ENCODE measurements at places on chromosomes 13 and 19.

DNA sequence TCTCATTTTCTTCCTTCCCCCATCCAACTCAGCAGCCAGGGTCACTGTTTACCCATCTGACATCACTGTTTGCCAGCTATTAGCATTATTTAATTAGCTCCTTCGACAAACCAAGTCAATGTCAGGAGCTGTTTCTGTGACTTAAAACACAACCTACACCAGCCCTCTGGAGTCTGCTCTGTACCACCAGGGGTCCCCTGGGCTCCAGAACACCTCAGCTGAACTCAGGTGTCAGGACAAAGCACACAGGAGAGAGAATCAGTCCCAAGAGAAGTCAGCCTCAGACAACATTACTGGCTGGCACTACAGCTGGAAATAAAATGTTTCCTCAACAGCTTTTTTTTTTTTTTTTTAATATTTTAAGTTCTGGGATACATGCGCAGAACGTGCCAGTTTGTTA, 45.1 kb downstream of the DCLK1 start:
- no peak for DNase-seq

- no peak for DNase-seq
Observed at GRCh38 chr13:23381866-23382265, 51.6 kb downstream of the SACS start.

DNA sequence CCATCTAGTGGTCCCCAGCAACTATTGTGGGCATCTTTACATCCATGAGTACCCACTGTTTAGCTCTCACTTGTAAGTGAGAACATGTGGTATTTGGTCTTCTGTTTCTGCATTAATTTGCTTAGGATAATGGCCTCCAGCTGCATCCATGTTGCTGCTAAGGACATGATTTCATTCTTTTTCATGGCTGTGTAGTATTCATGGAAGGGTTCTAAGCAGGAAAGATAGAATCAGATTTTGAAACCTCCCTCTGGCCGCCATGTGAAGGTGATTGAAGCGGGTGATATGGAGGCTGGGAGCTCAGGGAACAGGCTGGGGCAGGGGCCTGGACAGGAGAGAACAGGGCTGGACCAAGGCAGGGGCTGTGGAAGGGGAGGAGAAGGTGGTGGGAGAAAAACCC, 20.1 kb downstream of the LTBP4 start:
- DNase-seq, result no peak

- DNase-seq, result no peak
Observed at GRCh38 chr13:33213797-33214196, 71.8 kb downstream of the STARD13 start.

GRCh38 chr19:8515317-8515716, 1.4 kb upstream of the ZNF414 start:
- DNase-seq, result no peak

GRCh38 chr13:109647053-109647452, 139.3 kb downstream of the IRS2 start:
- DNase-seq, result no peak

GRCh38 chr13:47555235-47555634, 445.8 kb downstream of the SUCLA2 start:
- DNase-seq, result no peak

- no peak for DNase-seq
Observed at GRCh38 chr19:38723990-38724854, 20.1 kb downstream of the CAPN12 start.

DNA sequence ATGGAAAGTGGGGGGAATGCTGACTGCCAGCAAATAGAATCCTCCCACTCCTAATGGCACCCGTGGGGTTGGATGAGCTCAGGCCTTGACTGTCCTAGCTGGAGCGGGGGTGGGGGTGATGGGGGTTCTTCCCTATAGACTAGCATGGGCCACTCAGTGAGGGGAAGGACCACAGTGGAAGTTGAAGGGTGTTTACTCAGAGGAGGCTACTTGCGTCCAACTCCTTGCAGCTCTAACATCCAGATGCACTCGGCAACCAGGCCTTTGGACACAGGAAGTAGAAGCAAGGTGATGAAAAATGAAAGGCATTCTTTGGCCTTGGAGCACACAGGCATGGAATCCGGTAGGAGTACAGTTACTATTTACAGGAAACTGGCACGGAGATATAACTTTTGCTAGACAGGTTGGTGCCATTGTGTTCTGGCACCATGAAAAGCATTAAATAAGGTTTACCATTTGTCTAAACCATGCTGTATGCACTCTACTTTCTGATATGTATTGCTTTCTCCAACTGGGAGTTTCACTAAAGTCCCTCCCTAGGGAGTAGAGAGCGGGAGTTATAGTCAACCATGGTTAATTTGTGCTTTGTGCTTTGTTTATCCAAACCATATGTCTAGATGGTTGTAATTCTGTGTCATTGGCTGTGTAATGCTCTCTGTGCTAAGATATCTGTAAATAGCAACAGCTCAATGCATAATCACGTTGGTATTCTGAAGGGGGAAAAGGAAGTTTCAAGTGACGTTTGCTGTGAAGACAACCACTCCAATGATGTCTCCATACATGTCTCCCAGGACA, 125.3 kb downstream of the TSHZ3 start:
- no peak for DNase-seq

GRCh38 chr19:58572026-58572817, 913 bp downstream of the MZF1 start:
- DNase-seq, result no peak

DNA sequence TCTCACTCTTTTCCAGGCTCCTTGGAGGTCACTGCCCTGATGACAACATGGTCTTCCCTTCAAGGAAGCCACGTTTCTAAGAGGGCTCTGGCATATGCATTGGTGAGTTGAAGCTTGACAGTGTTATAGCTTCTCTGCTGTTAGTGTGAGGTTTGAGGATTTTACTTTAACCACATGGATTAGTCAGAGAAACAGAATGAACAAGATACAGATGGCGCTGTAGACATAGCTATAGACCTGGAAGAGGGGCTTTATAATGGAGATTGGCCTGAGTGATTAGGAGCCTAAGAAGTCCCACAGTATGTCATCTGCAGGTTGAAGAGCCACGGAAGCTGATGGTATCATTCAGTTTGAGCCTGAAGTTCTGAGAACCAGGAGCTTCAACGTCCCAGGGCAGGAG, 18.4 kb upstream of the URI1 start:
- no peak for DNase-seq

DNA sequence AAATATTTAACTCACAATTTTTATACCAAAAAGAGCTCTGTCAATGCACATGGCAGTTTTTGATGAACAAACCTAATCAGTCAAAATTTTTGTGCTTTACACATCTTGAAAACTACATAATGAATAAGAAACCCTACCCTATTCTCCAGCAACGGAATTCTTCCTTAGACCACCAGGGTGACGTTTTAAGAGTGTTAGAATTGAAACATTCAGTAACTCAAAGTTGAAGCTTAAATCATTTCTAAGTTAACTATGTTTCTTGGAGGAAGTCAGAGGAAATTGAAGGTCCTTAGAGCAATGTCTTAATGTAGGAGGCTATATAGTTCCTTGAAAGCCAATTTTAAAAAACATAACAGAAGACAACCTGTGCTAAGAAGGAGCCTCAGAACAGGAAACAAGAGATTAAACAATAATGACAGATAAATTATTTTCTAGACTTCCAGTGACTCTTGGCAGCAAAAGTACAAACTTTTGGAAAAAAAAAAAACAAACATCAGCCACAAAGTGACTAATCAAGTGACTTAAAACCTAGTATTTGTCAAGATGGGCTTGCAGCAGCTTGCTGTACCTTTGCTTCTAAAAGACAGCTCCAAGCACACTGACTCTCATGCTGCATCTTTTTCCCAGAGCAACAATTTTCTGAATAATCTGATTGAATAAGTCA, 6.2 kb downstream of the SPRY2 start:
- DNase-seq, result no peak

GRCh38 chr13:31037874-31038500, 105.5 kb downstream of the TEX26 start:
- DNase-seq, result no peak

GRCh38 chr19:55687281-55688201, 12.5 kb downstream of the EPN1 start:
- no peak for DNase-seq

DNA sequence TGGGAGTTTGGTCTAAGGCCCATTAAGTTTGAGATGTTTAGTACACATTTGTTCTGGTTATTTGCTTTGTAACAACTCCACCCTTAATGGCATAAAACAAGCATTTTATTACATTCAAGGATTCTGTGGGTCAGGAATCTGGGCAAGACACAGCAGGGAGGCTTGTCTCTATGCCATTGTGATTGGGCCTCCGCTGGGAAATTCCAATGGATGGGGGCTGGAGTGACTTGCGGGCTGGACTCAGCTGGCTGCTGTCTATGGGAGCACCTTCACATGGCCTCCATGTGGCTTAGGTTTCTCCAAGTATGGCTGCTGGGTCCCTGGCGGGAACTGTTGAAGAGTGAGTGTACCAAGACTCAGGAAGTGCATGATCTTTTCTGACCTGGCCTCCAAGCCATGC, 159.0 kb downstream of the PAN3 start:
- no peak for DNase-seq

- DNase-seq, result no peak
Observed at GRCh38 chr19:3275583-3276340, 51.3 kb downstream of the CELF5 start.

- DNase-seq, result no peak
Observed at GRCh38 chr19:41861116-41861768, 1.2 kb downstream of the RPS19 start.

DNA sequence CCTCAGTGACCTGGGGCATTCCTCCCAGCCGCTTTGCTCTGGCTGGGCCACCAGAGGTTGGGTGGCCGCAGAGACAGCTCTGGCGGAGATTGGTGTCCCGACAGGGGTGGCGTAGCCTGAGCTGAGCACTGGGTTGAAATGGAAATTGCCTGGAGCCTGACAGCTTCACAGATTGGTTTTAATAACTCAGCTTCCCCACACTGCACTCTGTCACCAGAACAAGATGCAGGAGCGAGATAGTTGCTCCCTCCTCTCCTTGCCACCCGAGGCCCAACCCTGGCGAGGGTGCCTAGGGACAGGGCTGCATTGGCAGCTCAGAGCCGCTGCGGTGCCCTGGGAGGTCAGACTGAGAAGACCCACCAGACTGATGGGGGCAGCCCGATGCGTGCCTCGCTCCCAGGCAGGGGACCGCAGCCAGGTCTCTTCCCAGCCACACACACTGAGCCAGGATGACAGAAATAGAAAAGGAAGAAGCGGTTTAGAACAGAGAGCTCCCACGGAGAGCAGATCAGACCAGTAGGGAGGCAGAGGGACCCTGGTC, 84.1 kb downstream of the KDM4B start:
- no peak for DNase-seq

GRCh38 chr13:52195401-52195837, 36.0 kb upstream of the NEK3 start:
- DNase-seq, result no peak

DNA sequence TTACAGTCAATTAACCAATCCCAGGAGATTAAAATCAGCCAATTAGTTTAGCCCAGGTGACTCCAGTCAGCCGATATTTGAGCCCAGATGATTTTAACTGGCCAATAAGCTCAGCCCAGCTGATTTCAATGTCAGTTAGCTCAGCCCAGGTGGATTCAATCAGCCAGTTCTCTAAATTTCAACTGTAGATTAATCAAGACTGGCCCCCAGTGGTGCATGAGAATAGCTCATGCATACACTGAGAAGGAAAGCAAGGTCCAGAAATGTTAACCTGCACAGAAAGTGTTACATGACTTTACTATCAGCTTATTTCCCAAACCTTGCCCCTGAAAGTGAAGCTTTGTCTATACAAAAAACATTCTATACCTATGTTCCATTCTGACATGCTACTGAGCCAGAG, 55.4 kb upstream of the ZNF724 start:
- no peak for DNase-seq

- DNase-seq, result no peak
Observed at GRCh38 chr19:7006135-7006704, 15.0 kb downstream of the MBD3L2B start.

DNA sequence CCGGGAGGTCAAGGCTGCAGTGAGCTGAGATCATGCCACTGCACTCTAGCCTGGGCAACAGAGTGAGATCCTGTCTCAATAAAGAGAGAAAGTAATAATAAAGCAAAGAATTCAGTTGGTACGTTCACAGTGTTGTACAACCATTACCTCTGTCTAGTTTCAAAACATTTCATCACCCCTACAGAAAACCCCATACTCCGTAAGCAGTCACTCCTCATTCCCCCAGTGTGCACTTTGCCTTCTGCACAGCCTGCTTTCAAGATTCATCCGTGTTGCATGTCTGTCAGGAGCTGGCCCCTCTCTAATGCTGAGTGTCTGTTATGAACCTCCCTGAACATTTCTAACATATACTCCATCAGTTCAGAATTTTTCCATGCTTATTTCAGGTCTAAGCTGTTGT, 9.4 kb downstream of the POLD1 start:
- DNase-seq, result no peak

DNA sequence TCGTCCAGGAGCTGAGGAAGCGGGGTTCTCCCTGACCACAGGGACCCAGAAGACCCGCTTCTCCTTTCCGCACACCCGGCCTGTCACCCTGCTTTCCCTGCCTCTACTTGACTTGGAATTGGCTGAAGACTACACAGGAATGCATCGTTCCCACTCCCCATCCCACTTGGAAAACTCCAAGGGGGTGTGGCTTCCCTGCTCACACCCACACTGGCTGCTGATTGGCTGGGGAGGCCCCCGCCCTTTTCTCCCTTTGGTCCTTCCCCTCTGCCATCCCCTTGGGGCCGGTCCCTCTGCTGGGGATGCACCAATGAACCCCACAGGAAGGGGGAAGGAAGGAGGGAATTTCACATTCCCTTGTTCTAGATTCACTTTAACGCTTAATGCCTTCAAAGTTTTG, 18.9 kb downstream of the VASP start:
- no peak for DNase-seq

DNA sequence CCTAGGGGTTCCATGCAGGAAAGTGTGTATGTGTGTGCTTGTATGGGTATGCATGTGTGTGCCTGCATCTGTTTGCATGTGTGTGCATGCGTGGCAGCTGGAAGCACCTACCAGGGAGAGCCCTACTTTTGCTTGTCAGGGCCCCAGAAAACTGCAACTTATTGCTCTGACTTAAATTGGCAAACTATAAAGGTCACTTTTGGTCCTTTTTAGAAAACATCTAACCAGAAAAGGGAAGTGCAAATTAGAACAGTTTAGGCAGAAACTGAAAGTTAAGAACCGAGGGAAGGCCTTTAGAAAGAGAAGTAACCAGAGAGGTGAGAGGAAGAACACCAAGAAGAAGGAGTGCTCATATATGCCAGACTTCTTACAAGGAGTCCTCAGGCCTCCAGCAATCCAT, 32.5 kb downstream of the DLEU7 start:
- no peak for DNase-seq

DNA sequence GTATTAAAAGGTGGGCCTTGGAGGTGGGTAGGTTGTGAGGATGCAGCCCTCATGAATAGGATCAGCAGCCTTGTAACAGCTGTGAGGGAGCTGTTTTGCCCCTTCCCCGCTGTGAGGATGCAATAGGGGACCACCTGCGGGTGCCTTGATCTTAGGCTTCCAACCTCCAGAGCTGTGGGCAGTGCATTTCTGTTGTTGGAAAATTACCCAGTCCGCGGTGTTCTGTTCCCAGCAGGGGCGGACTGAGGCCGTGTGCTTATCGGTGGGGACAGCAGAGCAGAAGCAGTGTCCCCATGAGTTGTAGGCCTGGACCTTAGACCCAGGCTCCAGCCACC, 54.8 kb upstream of the TEX29 start:
- no peak for DNase-seq

GRCh38 chr13:108305655-108306054, 36.1 kb downstream of the TNFSF13B start:
- no peak for DNase-seq
